ENCODE measurements at places on chromosomes 4 and X.

GRCh38 chr4:116357758-116358157 is 727.6 kb downstream of the TRAM1L1 start:
- no peak for DNase-seq

DNA sequence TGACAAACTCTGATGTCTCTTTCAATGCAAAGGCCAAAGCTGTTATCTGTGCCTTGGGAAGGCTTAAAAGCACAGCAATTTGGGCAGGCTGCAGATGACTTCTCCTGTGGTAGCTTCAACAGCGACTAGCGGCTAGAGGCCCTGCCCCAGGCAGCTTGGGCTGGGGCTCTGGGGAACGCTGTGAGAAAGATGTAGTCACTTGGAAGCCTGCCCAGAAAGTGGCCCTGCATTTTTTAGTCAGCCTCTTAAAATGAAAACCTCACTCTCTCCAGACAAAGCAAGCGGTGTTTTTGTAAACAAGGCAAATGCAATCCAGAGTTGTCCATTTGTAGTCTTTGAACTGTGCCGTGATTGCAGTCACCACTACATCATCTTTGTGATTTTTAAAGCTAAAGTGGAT is 27.5 kb downstream of the PCYT1B start:
- no peak for DNase-seq

GRCh38 chr4:56637154-56637553 is 43.9 kb downstream of the HOPX start:
- DNase-seq = no peak

GRCh38 chrX:94288325-94288724 is 614.3 kb downstream of the FAM133A start:
- DNase-seq = no peak

DNA sequence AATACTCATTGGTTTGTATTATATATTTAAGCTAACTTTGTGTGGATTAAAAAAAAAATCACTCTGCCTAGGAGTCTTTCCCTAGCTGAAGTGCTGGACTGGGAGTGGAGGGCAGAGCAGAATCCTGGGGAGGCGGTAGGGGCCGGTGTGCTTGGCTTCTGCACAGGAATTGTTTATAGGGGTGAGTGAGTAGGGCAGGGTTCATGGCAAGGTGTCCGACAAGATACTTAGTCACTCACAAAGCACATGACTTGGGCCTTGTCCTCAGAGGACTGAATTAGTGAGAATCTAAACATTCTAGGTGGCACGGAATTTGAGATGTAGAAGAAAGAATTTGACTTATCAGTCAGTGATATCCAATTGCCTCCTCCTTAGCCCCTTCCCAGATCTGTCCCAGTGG is 32.2 kb downstream of the FNIP2 start:
- no peak for DNase-seq

DNA sequence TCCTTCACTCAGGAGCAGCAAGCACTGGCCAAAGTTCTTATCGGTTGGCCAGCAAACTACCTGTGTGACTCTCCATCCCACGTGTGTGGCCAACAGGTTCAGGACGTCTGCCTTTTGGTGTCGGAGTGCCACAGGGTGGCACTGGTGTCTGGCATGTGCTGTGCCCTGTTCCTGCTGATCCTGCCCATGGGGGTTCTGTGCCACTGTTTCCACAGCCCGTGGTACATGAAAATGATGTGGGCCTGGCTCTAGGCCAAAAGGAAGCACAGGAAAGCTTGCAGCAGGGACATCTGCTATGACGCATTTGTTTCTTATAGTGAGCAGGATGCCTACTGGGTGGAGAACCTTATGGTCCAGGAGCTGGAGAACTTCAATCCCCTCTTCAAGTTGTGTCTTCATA is 4.6 kb upstream of the TLR2 start:
- DNase-seq = no peak

DNA sequence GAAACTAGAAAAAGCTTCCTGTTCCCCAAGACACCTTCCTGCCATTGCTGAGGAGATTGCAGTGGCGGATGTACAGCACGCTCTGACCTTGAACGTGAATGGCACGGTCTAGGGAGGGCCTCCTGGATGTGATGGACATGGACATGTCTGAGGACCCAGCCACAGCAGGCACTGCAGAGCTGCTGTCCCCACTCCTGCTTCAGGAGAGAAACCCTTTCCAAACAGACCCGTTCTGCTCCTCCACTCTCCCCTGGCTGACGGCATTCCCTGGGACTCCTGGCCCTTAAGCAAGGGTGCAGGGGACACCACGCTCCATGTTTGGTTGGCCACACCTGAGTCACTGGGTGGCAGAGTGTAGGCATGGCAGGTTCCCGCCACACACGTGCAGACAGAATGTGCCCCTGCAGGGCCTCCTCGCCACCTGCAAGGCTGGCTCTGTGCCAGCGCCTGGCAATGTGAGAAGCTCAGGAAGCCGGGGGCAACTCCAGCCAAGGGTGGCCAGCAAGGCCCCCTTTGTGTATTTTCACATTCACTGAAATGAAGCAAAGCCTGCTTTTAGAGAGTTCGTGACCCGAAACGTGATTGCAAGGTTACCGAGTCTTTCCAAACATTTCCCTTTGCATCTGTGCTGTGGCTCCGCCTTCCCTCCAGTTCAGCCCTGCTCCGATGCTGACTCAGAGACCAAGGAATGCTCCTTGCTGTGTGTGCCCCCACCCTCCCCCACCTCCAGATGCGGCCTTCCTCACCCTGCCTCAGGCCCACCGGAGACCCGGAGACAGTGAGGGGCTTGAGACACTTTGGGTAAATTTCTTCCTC is 46.1 kb downstream of the HTRA3 start:
- DNase-seq = no peak

GRCh38 chr4:8112036-8112576 is 46.5 kb downstream of the ABLIM2 start:
- no peak for DNase-seq

DNA sequence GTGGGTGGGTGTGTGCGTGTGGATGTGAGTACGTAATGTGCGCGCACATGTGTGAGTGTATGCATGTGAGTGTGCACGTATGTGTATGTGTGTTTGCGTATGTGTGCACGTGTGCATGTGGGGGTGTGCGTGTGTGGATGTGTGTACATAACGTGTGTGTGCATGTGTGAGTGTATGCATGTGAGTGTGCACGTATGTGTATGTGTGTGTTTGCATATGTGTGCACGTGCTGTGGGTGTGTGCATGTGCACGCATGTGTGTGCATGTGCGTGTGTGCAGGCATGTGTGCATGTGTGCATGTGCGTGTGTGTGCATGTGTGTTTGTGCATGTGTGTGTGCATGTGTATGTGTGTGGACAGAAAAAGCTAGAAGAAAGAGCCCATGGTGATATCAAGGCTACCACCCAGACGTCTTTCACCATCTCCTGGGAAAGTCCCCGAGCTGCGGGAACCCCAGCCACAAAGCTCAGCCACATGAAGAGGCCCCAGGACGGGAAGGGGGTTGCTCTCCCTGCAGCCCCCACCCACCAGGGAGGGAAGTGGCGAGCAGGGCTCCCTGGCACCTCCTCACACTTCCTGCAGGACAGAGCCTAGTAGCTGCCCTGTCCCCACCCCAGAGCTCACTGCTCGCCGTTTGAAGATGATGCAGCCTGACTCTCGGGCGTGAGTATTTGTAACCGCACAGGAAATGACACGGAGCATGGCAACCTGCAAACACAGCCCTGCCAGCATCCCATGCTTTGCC is 108.3 kb downstream of the DCTD start:
- no peak for DNase-seq

DNA sequence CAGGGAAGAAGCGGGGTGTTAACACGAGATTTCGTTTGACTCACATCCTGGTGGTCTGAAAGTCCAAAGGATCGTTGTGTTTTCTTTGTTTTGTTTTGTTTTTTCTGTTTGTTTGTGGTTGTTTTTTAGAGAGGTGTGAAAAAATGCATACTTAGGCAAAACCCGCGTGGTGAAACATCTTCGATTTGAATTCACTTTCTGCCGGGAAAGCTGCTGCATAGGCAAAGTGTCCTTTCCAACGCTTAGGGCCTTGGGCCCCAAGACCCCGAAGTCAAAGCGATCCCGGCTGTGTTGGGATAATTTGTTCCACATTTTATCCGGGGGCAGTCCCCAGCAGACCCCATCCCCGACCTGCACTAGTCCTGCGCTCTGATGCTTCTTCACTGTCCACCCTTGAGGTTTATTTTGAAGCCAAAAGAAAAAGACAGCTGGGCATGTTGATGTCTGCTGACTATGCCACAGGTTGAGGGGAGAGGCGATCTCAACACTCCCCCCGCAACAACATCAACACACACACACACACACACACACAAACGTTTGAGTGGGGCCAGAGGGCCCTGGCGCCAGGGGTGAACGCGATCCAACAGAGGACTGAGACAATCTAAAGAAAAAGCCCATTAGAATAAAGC is 2.0 kb downstream of the MSX1 start:
- no peak for DNase-seq

DNA sequence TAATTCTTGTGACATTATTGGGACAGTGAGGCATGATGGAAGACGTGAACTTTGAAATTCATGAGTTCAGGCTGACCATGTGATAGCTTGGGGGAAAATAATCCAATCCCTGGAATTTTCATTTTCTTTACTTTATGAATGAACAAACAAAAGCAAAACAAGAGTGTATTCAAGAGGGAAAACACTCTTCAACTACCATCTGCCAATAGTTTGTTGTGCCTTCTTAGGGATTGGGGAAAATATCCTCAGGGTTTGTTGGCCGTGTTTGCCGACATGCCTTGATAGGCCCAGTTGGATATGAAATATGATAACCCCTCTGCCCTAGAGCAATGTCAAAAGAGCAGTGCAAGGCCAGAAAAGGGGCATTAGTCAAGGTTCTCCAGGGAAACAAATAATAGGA is 80.8 kb upstream of the CLNK start:
- no peak for DNase-seq

GRCh38 chr4:143225167-143225566 is 40.5 kb downstream of the USP38 start:
- no peak for DNase-seq

DNA sequence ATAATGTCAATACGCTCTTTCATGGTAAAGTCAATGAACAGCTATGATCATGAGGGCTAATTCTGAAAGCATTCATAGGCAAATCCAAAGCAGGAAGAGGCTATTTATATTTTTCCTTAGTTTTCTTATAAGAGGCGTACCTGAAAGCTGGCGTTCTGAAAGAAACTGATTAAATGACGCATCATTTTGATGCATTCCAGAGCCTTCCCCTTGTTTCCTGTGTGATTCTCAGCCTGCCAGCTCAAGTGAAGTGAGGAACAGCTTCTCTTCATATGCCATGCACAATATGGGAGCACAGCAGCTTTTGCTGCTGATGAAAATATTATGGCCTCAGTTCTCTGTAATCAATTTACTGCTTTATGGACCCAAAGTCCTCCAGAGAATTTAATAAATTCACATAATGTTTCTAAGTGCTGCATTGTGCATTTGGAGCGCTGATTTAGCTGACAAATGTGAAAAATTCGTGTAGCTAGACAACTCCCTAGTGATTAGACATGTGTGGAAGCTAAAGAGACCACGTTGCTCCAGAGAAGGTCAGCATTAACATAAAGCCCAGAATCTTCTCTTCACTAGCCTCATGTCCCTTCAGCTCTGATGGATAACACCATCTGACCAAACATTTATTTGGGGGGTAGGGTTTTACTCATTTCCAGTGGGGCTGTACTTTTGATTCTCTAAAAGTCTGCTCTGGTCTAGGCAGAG is 110.8 kb downstream of the GPAT3 start:
- DNase-seq = no peak

- DNase-seq = no peak
These were observed 267.2 kb downstream of the MAPK10 start for GRCh38 chr4:86092684-86093083.

GRCh38 chrX:74923942-74924448 is 1.3 kb downstream of the NEXMIF start:
- no peak for DNase-seq

DNA sequence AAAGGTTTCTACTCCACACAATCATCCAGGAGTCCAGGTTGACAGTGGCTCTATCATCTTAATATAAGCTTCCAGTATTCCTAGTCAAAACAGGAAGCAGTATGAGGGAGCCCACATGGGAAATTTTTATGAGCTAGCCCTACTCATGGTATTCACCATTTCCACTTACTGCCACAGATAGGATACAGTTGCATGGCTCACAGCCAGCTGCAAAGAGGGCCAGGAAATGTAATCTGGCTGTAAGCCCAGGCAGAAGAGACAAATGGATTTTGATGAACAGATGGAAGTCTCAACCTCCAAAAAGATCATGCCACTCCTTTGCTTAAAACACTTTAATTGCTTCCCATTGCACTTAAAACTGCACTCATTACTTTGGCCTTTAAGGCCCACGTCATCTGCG is 150.6 kb downstream of the ADAMTS3 start:
- no peak for DNase-seq

GRCh38 chr4:13413729-13414437 is 70.3 kb downstream of the RAB28 start:
- no peak for DNase-seq

DNA sequence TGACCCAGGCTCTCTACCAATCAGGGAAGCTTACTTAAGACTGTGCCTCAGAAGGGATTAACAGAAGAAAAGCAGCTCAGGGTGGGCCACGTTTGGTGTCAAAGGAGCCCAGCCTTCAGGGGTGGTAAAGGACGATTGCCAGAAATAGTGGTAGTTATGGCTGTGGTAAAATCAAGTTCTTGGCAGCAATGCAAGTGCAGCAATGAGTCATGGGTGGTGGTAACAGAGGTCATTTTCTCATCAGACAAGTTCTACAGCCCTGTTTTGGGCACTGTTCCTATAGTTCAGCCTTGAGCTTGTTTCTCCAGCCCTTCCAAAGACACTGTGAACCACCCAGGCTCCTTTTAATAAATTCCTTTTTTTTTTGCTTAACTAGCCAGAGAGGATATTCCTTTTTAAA is 120.3 kb downstream of the EFHC2 start:
- no peak for DNase-seq

DNA sequence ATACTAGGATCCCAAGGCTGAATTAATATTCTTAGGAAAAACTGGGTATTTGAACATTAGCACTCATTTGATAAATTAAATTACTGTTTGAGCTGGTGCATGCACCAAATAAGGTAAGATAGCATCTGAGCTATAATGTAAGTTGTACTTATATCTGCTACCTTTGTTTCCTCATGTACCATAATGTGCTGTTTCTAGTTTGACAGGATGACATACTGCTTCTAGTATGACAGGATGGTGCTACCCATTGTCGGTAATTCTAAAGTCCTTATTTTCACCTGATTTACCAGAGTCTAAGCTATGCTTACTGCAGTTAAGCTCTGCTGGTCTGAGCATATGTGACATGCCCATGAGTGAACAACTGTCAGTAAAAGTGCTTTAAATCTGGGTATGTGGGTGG is 1017.5 kb upstream of the IGFBP7 start:
- DNase-seq = no peak

DNA sequence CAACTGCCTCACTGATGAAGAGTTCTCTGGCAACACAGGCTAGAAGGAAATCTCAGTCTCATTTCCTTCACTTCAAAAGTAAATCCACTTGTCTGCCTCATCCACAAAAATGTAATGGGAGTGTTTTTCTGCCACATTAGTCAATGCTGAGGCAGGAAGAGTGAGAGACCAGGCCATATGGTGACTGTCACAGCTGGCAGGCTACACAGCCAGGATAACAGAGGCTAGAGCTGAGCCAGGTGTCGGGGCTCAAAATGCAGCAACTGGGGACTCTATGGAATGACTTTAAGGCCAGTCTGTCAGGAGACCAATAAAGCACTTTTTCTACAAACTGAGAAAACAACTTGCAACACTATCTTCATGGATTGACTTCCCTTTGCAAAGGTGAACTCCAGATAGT is 204.2 kb downstream of the GPC3 start:
- DNase-seq = no peak
